ENCODE measurements at places on chromosomes 6 and 20. TPM values are rescaled to one million over a fixed set of nuclear protein-coding genes. Genes with fewer than 3 reads are reported as not detected.

Gene SLC17A4
- not detected for polyA plus RNA-seq

Gene KIAA0408
- polyA plus RNA-seq, result not detected

Gene OPRM1
- not detected for polyA plus RNA-seq

Gene HTR1B
- 0.24 TPM for polyA plus RNA-seq

Gene CRISP3
- not detected for polyA plus RNA-seq

Gene C6orf132
- 8.1 TPM for polyA plus RNA-seq

Gene SLC4A11
- 3.9 TPM for polyA plus RNA-seq

Gene SIRPB2
- 2.1 TPM for polyA plus RNA-seq

Data from keratinocyte (primary cell).